ENCODE measurements at places on chromosomes 3 and 15. TPM values are rescaled to one million over a fixed set of nuclear protein-coding genes. Genes with fewer than 3 reads are reported as not detected.

DNA sequence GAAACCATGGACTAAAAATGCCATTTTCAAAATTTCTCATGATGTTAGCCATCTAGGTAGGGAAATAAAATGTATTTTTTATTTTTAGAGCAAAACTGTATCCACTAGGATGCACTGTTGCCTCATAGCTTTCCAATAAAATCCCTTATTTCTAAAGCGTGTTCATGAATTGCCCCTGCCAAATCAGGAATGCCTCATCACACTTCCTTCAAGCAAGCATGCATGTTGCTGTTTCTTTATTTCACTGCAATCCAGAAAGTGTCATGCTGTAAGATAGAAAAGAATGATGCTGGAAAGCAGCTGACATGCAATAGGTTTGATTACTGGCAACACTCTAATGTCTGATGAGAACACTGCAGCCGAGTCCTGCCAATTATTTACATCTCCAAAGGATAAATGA lies 239.5 kb downstream of the CHL1 start:
- DNase-seq = no peak

- peak; percentile 88 for DNase-seq
Measured at GRCh38 chr3:194730365-194730764, 44.7 kb downstream of the FAM43A start.

- DNase-seq = no peak
Measured at GRCh38 chr15:71688509-71689094, 121.8 kb upstream of the NR2E3 start.

- DNase-seq = peak; percentile 94
Measured at GRCh38 chr3:52455283-52456168, at the start of gene NISCH. Gene NISCH, plus strand, starts transcription at chr3:52455604. Its CDS starts 38 bp downstream, at chr3:52455642.

The CCDC54 gene
- polyA plus RNA-seq = 0.13 TPM

DNA sequence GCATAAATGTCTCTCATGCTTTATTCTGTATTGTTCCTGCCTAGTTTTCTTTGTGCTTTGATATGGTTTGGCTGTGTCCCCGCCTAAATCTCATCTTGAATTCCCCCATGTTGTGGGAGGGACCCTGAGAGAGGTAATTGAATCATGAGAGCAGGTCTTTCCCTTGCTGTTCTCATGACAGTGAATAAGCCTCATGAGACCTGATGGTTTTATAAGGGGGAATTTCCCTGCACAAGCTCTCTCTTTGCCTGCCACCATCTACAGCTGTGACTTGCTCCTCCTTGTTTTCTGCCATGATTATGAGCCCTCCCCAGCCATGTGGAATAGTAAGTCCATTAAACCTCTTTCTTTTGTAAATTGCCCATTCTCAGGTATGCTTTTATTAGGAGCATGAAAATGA lies 1596.6 kb downstream of the SI start:
- no peak for DNase-seq

The ZNF860 gene
- 0.62 TPM for polyA plus RNA-seq

Data from small intestine (tissue), 16 donors.